ENCODE measurements at places on chromosomes 13 and 19.

DNA sequence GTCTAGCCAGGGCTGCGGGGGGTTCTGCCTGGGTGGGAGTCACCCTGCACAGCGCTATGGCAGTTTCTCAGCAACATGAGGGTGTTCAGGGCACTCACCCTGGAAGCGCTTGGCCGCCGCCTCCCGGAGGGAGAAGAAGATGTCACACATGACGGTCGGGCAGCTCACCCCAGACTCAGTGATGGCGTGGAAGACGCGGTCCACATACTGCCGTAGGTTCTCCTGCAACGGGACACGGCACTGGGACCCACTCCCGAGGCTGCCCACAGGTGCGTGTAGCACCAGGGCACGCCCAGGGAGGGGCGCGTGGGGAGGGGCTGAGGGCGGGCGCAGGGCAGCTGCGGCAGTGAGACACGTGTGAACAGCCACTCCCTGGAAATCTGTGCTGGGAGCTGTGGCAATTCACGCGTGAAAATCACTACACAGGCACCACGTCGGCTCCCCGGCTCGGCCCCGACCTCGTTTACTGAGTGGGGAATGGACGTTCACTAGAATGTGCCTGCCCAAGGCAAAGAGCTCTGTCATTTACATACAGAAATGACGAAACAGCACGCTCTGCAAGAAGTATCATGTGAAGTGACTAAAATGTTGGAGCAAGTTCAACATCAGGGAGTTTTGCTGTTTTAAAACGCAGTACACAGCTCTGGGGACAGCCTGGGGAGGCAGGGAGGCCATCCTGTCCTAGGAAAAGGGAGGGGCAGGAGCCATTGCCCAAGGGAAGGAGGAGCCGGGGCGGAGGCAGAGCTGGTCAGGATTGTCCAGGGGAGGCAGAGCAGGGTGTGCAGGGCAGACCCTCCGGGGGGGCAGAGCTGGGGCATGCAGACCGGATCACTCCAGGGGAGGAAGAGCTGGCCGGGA lies 41.5 kb upstream of the C13orf46 start:
- DNase-seq, result no peak

GRCh38 chr13:113466383-113466782 lies 13.1 kb upstream of the ADPRHL1 start:
- no peak for DNase-seq

DNA sequence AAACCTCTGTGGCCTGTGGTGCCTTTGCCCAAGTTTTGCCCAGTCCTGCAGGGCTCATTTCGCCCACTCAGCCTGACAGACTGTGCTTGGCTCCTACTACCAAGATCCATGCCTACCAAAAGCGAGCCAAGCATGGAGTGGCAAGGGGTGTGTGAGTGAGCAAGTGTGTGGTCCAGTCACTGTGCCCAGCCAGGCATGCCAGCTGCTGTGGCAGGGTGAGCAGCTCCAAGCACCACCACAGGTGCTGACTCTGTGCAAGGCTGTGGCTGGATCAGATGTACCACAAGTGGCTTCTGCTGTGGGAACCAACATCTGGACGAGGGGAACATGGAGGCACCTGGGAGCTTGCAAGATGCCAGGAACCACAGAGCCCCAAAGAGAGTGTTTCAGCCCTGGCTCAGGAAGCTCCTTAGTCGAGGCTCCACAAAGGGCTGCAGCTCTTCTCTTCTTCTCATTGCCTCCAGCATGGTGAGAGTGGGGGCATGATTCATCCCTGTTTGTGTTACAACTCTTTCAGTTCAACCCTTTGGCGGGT lies 1564.2 kb upstream of the MIR17HG start:
- no peak for DNase-seq

DNA sequence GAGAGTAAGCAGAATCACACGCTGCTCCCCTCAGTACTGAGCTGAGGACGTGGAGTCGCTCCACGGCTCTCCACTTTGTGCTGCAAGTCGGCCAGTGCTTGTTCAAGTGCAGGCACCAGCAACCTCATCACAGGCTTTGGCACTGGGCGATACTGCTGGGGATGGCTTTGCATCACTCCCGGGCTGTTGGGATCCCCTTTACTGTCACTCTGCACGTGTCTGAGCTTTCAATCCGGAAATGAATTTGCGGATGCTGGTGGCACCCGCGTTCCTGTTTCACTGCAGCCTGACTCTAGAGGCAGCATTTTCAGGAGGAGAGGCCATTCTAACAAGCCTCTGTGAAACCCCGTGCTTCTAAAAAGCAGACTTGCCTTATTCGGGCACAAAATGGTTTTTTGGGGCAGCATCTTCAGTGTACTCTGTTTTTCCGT lies 19.1 kb downstream of the SMARCA4 start:
- DNase-seq, result no peak

DNA sequence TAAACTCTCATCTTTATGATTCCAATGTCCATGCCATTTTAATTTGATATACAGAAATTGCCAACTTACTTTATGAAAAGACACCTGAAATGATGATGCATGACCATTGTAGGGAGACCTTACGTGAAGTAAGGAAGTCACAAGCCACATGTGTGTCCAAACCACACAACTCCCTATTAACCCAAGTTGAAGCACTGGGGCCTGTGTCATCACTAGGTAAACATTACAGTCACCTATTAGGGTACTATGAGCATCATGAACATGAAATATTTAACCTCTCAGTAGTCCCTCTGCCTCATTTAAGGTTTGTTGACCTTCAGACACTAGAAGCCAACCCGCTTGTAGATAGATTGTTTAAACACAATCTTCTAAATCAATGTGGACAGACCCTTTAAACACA lies 576.9 kb downstream of the IRS2 start:
- DNase-seq, result no peak

DNA sequence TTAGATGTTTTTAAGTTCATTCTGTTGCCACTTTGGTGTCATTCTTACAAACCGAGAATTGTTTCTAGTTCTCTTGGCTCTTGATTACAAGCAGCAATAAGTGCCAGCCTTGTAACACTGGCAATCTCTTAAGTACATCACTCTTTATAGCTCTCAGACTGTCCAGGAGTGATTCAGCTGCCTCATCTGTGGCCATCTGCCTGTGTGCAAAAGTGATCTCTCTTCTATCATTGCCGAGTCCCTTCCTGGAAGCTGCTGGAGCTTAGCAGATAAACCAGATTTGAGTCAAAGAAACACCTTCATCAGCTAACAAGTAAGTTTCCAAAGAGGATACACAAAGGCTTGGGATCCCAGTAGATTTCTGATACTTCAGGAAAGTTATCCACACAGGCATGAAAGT lies 23.2 kb downstream of the STOML3 start:
- no peak for DNase-seq

- no peak for DNase-seq
Measured at GRCh38 chr13:100364591-100364990, 224.0 kb downstream of the GGACT start.

GRCh38 chr13:28239374-28239773 lies 101.0 kb downstream of the PAN3 start:
- no peak for DNase-seq

DNA sequence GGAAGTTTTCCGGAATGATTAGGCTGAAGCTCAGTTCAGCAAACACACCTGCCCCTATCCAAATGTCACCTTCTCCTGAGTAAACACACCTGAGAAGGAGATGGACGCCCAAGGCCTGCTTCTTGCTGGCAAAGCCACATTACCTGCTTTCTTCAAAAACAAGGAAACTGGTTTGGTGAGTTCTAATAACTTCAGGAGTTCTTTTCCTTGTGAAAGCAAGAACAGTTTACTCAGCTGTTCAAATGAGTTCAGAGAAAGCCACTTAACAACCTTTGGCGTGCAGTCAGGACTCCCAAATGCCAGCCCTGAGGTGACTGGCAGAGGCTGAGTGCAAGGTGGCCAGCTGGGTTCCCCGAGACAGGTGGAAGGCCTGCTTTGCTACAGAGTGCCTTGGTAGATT lies 160.5 kb downstream of the STK24 start:
- DNase-seq, result no peak

DNA sequence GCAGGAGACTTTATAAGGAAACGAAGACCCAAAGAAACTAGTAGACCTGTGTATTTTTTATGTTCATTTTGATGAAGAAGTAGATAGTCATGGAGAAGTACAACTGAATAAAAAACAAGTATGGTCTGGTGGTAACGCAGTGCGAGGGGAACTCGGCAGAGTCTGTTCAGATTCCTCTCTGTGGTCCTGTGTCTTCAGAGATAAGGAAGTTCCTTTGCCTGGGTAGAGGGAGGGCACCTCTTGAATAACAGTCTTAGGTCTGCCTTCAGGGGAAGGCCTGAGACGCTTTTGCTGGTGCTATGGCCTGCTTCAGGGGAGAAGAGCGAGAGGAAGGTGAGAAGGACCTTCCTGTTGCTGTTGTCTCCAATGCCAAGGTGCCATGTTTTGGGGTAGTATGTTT lies 25.9 kb upstream of the SLC46A3 start:
- no peak for DNase-seq

GRCh38 chr19:9584073-9584833 lies at the start of gene ZNF121:
TSS of gene ZNF121 (minus strand) at chr19:9584504. CDS start at chr19:9568097, 16,407 bp downstream.
- peak; percentile 80 for DNase-seq

- no peak for DNase-seq
Measured at GRCh38 chr19:40561947-40562346, 14.7 kb upstream of the SHKBP1 start.

- no peak for DNase-seq
Measured at GRCh38 chr13:33007237-33007636, 9.0 kb upstream of the KL start.

- peak; percentile 83 for DNase-seq
Measured at GRCh38 chr19:14536926-14537692, 7.7 kb downstream of the TECR start.

DNA sequence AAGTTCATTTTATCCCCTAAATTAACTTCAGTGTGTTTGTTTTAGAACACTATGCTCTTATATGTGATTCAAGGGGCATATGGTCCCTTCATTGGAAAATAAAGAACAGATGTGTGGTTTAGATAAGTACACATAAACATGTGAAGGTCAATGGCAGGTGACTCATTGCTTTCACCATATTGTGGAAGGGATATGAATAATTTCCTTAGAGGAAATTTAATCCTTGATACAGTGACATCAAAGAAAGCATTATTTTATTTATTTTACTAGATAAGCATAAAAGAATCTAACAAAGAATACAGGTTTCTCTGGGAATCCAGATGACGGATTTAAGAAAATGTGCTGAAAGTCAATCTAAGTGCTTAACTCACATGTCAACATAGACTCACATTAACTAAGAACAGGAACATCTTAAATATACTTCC lies 373.5 kb downstream of the KCTD12 start:
- DNase-seq, result no peak

- DNase-seq, result no peak
Measured at GRCh38 chr13:30997697-30998096, 65.2 kb downstream of the TEX26 start.

- DNase-seq, result no peak
Measured at GRCh38 chr13:114286808-114287207, 5.4 kb downstream of the UPF3A start.

DNA sequence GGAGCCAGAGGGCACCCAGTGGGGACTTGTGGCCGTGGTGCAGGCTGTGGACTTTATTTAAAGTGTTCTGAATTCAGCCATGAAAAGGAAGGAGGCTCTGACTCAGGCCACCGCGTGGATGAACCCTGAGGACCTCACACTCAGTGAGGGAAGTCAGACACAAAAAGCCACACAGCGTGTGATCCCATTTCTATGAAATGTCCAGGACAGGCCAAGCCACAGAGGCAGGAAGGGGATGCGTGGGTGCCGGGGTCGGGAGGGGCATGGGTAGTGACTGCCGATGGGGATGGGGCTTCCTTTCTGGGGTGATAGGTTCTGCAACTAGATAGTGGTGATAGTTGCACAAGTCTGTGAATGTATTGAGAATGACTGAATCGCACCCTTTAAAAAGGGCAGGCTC lies 8.7 kb upstream of the ZBTB7A start:
- no peak for DNase-seq

DNA sequence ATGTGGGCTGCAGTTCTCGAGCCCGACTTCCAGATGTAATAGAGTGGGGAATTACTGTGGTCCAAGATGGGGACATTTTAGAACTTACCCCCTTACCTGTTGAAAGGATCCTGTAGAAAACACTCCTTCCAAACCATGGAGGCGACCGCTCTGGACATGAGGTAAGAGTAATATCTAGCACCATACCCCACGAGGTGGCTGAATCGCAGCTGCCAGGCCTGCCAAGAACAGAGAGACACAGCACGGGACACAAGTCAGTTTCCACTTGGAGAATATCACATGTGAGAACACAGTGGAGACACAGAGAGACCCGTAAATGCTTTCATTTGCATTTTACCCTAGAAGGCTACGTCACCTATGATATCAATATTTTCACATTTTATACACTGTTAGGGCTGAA lies 129.2 kb downstream of the MIPEP start:
- DNase-seq, result no peak

DNA sequence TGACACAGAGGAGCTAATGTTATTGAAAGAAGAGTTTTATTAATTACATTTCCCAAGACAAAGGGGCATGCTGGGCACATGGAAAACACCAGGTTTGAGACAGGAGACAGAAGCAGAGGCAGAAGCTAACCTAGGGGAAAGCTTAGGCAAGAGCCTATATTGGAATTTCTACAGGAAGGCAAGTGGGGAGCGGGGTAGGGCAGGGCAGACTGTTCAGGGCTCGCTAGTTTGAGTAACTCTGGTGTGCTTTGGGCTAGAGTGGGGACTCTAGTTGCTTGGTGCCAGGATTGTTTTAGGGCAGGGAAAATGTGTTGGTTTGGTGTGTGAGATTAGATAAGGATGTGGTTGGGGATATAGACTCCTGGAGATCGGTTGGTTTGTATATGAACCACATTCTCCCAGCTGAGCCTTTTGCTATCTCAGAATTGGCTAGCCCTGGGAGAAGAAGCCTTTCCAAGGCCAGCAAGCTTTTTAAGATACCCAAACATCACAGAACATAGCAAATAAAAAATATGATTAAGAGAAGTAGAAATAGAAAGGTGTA lies 8.4 kb upstream of the UFM1 start:
- DNase-seq, result no peak

DNA sequence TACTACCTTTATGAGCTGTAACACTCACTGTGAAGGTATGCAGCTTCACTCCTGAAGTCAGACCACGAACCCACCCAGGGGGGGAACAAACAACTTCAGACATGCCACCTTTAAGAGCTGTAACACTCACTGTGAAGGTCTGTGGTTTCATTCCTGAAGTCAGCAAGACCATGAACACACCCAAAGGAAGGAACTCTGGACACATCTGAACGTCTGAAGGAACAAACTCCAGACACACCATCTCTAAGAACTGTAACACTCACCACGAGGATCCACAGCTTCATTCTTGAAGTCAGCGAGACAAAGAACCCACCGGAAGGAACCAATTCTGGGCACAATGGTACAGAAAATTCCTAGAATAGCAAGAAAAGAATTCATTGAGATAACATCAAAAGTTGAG lies 1796.5 kb upstream of the MIR17HG start:
- no peak for DNase-seq

GRCh38 chr19:42032431-42032830 lies 37.6 kb downstream of the GRIK5 start:
- DNase-seq, result no peak

GRCh38 chr13:106499896-106500295 lies 35.6 kb downstream of the EFNB2 start:
- DNase-seq, result no peak

- DNase-seq, result no peak
Measured at GRCh38 chr13:106596275-106596937, 28.5 kb upstream of the ARGLU1 start.

Measured in neuronal stem cell (in vitro differentiated cells).